SK-N-SH (cell line): ENCODE measurements at places on chromosomes 7 and 10.
A peak's percentile ranks its signal among the peaks of the same experiment; 100 is the strongest.

- no peak for DNase-seq
Observed at GRCh38 chr10:114498413-114499111, 94.3 kb upstream of the AFAP1L2 start.

GRCh38 chr7:95491634-95492314, 6.0 kb downstream of the ASB4 start:
- no peak for DNase-seq

GRCh38 chr10:129743738-129744133, 220.3 kb downstream of the EBF3 start:
- no peak for DNase-seq

- peak; percentile 90 for DNase-seq
Observed at GRCh38 chr7:26078437-26079336, 73.3 kb upstream of the NFE2L3 start.

DNA sequence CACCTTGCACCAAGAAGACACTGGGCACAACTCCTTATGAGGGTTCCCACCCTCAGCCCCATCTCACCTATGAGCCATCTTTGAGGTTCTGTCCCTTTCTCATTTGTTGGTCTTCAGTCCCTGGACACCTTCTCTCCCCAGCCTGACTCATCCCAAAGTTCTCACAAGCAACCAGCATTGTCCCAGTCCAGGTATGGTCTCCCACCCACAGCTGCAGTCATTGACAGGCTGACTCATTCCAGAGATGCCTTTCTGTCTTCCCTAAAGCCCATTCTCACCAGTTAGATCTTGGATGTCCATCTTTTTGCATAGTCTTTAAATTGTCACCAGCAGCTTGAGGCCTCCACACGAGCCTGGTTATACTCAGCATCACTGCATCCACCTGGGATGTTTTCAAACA, 26.7 kb upstream of the BMPR1A start:
- no peak for DNase-seq
